ENCODE measurements at places on chromosomes 7 and 10.

DNA sequence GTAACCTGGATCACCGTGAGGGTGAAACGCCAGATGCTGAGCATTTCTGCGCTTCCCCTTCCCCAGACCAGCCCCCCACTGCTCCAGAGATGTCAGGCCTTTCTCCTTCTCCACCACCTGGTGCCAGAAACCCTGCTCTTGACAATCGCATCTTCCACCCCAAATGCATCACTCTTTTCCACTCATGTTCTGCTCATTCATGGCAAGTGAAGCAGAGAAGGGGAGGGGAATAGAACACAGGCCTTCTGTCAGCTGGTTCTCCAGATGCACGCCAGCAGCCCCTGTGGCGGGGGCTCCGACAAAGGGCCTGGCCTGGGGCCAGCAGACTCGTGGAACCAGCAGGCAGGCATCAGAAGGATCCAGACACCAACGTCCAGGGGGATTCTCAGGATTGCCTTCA lies 68.5 kb upstream of the SVIL start:
- no peak for DNase-seq

- DNase-seq, result no peak
These were observed 53.0 kb upstream of the ABCB5 start for GRCh38 chr7:20562461-20562860.

GRCh38 chr10:8116926-8117493 lies 62.5 kb downstream of the GATA3 start:
- no peak for DNase-seq

- no peak for DNase-seq
These were observed 170.2 kb upstream of the GLI3 start for GRCh38 chr7:42407021-42407710.

GRCh38 chr7:124818807-124819206 lies 53.2 kb upstream of the GPR37 start:
- DNase-seq, result no peak

DNA sequence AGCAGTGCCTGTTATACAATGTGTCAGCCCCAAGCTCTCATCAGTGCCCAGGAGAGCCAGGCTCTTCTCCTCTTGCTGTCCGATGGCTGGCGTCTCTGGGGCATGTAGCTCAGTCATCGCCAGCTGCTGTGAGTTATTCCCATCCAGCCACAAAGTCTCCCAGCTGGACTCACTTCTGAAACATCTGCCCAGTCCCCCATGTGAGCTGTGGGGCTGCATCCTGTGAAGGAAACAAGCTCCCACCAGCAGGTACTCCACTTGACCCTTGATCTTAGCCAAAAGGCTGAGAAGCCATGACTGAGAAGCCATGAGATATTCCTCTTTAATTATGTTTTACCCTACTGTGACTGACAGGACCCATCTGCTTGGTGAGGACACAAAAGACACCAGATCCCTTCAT lies 212.7 kb upstream of the IGFBP3 start:
- DNase-seq, result no peak

- no peak for DNase-seq
These were observed 83.1 kb downstream of the CDH23 start for GRCh38 chr10:71479831-71480230.

GRCh38 chr10:72277996-72278667 lies 4.4 kb downstream of the DDIT4 start:
- DNase-seq, result no peak

DNA sequence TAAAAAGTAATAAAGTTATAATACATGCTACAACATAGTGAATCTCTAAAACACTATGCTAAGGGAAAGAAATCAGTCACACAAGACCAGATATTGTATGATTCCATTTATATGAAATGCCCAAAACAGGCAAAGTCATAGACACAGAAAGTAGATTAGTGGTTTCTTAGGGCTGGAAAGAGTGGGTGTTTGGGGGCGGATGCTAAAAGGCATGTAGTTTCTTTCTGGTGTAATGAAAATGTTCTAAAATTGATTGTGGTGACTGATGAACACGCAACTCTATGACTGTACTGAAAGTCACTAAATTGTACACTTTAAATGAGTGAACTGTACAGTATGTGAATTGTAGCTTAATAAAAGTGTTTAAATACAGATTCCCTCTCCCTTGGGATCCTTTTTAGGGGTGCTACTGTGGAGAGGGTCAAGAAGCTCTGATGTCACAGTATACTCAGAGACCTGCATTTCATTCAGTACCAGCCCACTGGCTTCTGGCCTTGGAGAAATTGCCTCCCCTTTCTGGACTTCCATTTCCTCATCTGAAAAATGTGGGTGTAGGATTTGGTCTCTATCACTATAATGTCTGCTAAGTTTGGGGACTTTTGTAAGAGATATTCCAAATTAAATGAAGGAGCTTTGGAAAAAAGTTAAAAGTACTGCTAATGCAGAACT lies 46.4 kb downstream of the AOAH start:
- DNase-seq, result no peak

- DNase-seq, result no peak
These were observed 23.2 kb downstream of the PILRA start for GRCh38 chr7:100396421-100396982.

DNA sequence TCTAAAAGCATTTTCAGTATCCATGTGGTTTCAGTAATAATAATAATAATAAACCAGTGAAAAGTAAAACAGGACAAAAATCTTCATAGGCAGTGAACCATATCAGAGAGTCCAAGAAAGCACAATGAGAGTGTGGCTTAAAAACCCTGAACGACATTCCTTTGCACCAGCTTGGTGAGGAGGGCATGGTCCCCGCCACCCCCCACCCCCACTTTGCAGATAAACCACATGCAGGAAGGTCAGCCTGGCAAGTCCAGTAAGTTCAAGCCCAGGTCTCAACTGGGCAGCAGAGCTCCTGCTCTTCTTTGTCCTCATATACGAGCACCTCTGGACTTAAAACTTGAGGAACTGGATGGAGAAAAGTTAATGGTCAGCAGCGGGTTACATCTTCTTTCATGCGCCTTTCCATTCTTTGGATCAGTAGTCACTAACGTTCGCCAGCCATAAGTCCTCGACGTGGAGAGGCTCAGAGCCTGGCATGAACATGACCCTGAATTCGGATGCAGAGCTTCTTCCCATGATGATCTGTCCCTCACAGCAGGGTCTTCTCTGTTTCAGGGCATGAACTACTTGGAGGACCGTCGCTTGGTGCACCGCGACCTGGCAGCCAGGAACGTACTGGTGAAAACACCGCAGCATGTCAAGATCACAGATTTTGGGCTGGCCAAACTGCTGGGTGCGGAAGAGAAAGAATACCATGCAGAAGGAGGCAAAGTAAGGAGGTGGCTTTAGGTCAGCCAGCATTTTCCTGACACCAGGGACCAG lies 172.5 kb downstream of the EGFR start:
- no peak for DNase-seq
